Left lung (tissue), 14 donors: ENCODE measurements at places on chromosomes 5 and 9. TPM values are rescaled to one million over a fixed set of nuclear protein-coding genes. Genes with fewer than 3 reads are reported as not detected.

The RECK gene
- 23.5 TPM for polyA plus RNA-seq

The TUBB4B gene
- 273 TPM for polyA plus RNA-seq

- DNase-seq = no peak
These were observed 79.0 kb downstream of the AK8 start for GRCh38 chr9:132798817-132799790.

DNA sequence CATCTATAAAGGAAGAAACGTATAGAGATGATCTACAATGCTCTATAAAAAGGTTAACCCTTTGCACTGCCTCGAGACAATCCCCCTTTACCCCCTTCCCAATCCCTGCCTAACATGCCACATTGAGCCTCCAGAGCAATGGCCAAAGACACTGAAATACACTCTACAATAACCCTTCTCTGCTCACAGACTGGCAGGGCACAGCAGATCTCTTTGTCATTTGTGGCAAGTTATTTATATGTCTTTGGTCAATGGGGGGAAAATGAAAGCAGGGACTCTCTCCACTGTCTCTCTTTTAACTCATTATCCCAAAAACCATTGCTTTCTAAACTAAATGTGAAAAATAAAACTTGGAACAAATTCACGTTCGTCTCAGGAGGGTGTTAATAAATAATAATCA is 51.7 kb downstream of the PTCH1 start:
- no peak for DNase-seq

The DBH gene
- 1.2 TPM for polyA plus RNA-seq

The GLRA1 gene
- polyA plus RNA-seq = not detected

GRCh38 chr9:99134893-99135341 is 30.0 kb downstream of the TGFBR1 start:
- DNase-seq = no peak

DNA sequence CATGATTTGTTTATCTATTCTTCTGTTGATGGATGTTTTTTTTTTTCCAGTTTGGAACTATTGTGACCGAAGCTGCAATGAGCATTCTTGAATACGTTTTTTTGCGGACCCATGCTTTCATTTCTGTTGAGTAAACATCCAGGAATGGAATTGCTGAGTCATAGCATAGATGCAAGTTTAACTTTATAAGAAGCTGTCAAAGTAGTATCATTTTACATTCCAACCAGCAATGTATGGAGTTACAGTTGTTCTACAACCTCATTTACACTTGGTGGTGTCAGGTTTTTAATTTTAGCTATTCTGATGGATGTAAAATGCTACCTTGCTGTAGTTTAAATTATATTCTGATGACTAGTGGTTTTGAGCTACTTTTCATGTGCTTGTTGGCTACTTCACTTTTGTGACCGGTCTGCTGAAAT is 49.0 kb downstream of the NPR3 start:
- no peak for DNase-seq

The SLC36A2 gene
- 0.11 TPM for polyA plus RNA-seq

The LRRC14B gene
- 0.11 TPM for polyA plus RNA-seq

The NNT gene
- 83.0 TPM for polyA plus RNA-seq

The SAPCD2 gene
- 9.4 TPM for polyA plus RNA-seq

The RNF183 gene
- polyA plus RNA-seq = 0.30 TPM

DNA sequence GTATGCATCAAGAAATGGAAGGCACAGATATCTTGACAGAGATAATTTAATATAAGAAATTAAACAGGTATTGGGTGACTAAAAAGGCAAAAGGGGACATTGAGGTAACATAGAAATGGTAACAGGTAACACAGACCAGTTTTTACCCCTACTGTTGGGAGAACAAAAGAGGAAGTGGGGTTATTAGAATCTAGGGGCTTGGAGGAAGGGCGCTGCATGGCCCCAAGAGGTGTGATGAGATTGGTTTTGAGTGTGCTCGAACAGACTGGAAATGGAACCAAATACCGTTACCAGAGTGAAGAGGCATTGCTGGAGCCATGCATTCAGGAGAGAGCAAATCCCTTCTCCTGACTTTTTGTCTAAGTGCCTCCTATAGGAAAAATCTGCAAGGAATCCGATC is 193.9 kb downstream of the ALDH1A1 start:
- no peak for DNase-seq

DNA sequence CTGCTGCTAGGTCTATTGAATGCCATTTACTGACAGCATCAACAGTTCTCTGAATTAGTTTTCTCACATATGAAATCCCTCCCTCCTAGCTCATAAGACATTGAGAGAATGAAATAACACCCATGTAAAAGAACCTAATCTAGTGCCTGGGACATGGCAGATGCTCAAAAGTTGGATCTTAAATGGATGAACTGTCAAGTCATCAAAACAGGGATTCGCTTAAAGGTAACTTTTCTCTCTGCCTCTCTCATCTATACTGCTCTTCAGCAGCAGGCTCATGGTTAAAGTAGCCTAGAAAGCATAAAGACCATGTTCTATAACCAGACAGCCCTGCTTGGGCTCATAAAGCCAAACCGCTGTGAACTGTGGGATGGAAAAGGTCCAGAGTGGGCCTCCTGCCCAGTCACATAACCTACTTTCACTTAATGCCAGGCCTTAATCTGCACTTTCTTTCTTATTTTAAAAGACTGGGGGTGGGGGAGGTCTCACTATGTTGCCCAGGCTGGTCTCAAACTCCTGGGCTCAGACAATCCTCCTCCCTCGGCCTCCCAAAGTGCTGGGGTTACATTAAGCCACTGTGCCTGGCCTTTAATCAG is 3.7 kb downstream of the TMEM245 start:
- DNase-seq = no peak

The TOR4A gene
- polyA plus RNA-seq = 13.4 TPM

GRCh38 chr5:139392678-139393496 is 2.0 kb downstream of the PROB1 start:
- peak; percentile 65 for DNase-seq

GRCh38 chr9:77857513-77858259 is 173.9 kb downstream of the GNAQ start:
- no peak for DNase-seq

DNA sequence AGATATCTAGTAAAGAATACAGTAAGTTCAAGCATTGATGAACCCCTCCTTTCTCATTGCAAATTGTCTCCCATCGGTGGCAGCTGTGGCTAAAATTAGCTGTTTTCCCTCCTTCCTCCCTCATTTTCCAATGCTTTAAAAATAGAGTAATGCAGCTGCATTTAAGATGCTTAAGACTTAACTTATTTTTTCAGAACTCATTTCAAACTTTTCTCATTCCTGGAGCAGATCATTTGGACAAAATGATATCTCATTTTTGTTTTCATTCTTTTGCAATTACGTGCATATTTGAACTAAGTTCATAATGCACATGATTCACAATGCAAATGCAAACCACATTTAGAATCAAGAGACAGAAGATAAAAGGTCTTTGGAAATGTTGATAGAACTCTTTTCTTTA is 14.6 kb downstream of the HSPB3 start:
- no peak for DNase-seq

GRCh38 chr9:32956606-32957005 is 44.8 kb downstream of the APTX start:
- DNase-seq = no peak

The PDZD2 gene
- 23.6 TPM for polyA plus RNA-seq

- no peak for DNase-seq
These were observed 7.8 kb downstream of the SLC9A3 start for GRCh38 chr5:516338-516925.

The CDKN2AIPNL gene
- polyA plus RNA-seq = 27.6 TPM

GRCh38 chr5:38830521-38831051 is 15.2 kb upstream of the OSMR start:
- DNase-seq = no peak

The LCNL1 gene
- polyA plus RNA-seq = 1.2 TPM

The PCDHGA5 gene
- polyA plus RNA-seq = 4.3 TPM

- peak; percentile 67 for DNase-seq
These were observed at the start of gene PTGES for GRCh38 chr9:129752900-129753729. Gene PTGES, minus strand, starts transcription at chr9:129753042. Its CDS starts 30 bp downstream, at chr9:129753012.

The TSSK1B gene
- polyA plus RNA-seq = 0.14 TPM

DNA sequence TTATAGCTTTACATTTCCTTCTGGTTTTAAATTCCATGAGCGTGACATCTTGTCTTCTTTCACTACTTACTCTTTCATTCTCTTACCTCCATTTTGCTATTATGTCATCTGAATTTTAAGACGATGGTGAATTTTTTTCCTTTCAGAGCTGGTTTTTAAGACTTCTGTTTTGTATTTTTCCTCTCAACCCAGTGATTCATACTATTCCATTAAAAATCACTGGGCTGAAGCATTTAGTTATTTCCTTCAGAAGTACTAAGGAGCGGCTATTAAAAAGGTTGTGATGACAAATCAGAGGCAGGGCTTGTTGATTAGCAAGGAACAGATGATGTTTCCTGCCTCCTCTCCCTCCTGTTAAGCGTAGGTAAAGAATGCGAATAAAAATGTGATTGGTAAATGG is 16.5 kb downstream of the AGXT2 start:
- no peak for DNase-seq

- no peak for DNase-seq
These were observed 17.1 kb downstream of the RFX3 start for GRCh38 chr9:3508521-3509291.

The PCDHGB3 gene
- 2.6 TPM for polyA plus RNA-seq

GRCh38 chr5:53777864-53778618 is 217.6 kb downstream of the NDUFS4 start:
- no peak for DNase-seq

The PTGS1 gene
- polyA plus RNA-seq = 3.9 TPM

DNA sequence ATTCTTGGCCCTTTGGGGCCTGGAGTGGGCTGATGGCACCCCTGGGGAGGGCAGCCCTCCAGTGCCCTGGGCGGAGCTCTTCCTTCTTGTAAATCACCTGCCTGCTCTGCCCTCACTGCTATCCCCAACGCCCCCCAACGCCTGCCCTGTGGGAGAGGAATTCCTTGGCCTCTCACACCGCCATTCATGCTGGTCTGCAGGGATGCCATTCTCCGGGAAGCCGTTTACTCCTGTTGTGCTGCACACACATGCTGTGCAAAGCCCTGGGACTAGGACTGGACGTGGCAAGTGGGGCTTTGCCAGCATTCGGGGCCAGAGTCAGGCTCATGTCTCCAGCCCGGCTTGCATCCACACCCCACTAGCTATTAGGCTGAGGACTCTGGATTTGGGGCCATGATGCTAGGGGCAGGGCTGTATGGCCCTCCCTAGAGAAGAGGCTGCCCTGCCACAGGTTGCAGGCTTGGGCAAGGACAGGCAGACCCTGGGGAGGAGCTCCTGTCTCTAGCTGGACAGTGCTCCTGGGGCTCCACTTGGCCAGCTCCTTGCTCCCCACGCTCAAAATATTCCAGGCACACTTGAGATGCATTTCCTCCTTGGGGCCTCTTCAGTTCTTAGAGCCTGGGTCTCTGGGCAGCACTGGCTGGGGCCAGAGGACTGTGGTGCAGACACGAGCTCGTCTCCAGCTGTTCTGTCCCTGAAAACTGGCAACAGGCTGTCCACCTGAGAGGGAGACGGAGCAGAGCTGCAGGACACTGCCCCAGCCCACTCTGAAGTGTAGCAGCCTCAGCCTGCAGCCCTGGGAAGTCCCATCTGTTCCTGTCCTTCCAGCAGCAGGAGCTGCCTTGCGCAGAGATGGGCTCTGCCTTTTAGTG is 226.9 kb downstream of the CACNA1B start:
- peak; percentile 37 for DNase-seq

The IFNK gene
- not detected for polyA plus RNA-seq
